ENCODE measurements at places on chromosomes 7 and 10.
A peak's percentile ranks its signal among the peaks of the same experiment; 100 is the strongest.

DNA sequence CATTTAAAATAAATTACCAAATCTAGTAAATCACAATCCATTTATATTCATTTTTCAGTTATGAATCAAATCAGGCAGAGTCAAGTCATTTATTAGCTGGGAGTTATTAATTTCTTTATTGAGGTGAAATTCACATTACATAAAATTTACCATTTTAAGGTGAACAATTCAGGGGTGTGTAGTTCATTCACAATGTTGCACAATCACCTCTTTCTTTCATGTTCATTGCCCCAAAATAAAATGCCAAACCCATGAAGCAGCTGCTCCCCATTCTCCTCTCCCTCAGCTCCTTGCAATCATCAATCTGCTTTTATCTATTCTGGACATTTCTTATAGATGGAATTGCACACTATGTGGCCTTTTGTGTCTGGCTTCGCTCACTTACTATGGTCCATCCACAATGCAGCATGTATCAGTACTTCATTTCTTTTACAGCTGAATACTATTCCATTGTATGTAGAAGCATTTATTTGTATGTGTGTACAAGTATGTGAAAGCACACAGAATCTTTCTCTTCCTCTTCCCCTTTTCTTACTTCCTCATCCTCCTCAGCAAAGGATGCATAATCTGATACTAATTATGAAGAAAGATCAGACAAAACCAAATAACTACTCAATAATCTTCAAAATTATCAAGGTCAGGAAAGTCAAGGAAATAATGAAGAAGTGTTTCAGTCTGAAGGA, 60.6 kb downstream of the LMBR1 start:
- no peak overlapping the region for H3K4me3 ChIP-seq
- no peaks in the 10 kb centered on the region for H3K27me3 ChIP-seq
- DNase-seq, result no peak
- H3K4me1 ChIP-seq, result peaks cover 33% of the 10 kb centered on the region

DNA sequence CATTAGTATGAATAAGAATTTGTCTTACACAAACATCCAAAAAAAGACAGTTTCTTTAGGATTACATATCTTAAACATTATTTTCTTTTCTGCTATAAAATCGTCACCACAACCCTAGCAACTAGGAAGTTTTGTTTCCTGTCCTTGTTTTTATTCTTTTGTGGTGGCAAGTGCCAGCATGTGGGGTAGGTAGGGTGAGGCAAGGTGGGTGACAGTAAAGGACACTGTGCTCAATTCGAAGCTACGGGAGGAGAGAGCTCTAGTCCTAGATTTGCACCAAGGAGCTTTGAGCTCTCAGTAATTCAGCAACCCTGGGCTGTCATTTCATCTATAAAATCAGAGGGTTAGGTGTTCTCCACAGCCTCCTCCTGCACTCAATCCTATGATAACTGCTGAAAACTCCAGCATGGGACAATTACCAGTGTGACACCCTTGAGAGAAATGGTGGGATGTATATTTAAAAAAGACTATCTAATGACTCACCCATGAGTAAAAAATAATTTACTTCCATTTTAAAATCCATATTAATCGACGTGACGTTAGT, 187.1 kb downstream of the FAM107B start:
- no peaks in the 10 kb centered on the region for H3K27me3 ChIP-seq
- no peak for DNase-seq
- H3K36me3 ChIP-seq, result peaks cover 33% of the 10 kb centered on the region
- H3K4me1 ChIP-seq, result peaks cover 88% of the 10 kb centered on the region
- H3K27ac ChIP-seq, result peak overlapping the region; percentile 95

GRCh38 chr7:73738220-73738611, 386 bp downstream of the ABHD11 start:
- H3K27ac ChIP-seq, result peak overlapping the region; percentile 98
- peak overlapping the region; percentile 97 for H3K4me3 ChIP-seq
- peaks cover 18% of the 10 kb centered on the region for H3K4me1 ChIP-seq

GRCh38 chr7:100510437-100511239, 26.9 kb downstream of the NYAP1 start:
- peaks cover 19% of the 10 kb centered on the region for H3K27me3 ChIP-seq
- no peaks in the 10 kb centered on the region for H3K4me1 ChIP-seq
- no peak for DNase-seq
- H3K27ac ChIP-seq, result no peak overlapping the region
- H3K36me3 ChIP-seq, result no peaks in the 10 kb centered on the region

- no peak for DNase-seq
- peaks cover 7% of the 10 kb centered on the region for H3K4me1 ChIP-seq
- H3K27ac ChIP-seq, result no peak overlapping the region
- no peak overlapping the region for H3K4me3 ChIP-seq
- peaks cover 20% of the 10 kb centered on the region for H3K27me3 ChIP-seq
Observed at GRCh38 chr10:90314718-90315117, 543.1 kb downstream of the HTR7 start.

- no peak overlapping the region for H3K27ac ChIP-seq
- peaks cover 9% of the 10 kb centered on the region for H3K27me3 ChIP-seq
- DNase-seq, result no peak
- no peak overlapping the region for H3K4me3 ChIP-seq
- H3K4me1 ChIP-seq, result peaks cover 9% of the 10 kb centered on the region
- H3K36me3 ChIP-seq, result peaks cover 3% of the 10 kb centered on the region
Observed at GRCh38 chr7:130446259-130446658, 5.4 kb upstream of the CEP41 start.

DNA sequence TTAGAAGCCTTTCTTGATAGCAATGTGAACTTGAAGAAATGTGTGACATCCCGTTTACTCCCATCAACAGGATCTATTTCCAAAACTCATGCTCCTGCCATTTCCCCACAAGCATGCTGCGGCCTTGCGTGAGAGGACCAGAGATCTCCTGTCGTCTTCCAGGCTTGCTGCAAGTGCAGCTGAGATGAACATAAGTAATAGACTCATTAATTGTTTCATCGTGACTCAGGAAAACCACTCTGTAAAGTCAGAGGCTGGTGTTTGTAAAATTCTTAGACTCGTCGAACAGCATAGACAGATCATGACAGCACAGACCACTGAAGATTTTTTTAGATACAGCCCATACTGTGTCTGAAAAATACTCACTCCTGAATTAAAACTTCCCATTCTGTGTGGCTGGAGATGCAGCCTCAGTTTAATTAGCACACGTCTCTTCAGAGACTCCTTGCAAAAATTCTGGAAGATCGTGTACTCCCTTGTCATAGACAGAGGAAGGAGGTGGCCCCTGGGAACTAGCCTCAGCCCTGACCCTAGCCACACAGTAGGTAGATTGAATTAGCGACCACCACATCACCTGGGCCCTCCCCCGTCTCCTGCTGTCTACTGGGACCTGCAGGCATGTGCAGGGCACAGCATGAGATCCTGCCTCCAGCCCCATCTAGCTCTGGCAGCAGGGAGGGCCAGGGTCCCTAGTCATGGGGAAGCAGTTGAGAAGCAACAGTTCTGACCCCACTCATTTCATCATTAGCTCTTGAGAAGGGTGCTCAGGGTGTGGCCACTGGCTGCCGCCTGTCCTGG, 226.0 kb downstream of the CELF2 start:
- H3K4me1 ChIP-seq, result peaks cover 9% of the 10 kb centered on the region
- H3K27me3 ChIP-seq, result no peaks in the 10 kb centered on the region
- no peak for DNase-seq
- H3K27ac ChIP-seq, result no peak overlapping the region
- H3K4me3 ChIP-seq, result no peak overlapping the region

DNA sequence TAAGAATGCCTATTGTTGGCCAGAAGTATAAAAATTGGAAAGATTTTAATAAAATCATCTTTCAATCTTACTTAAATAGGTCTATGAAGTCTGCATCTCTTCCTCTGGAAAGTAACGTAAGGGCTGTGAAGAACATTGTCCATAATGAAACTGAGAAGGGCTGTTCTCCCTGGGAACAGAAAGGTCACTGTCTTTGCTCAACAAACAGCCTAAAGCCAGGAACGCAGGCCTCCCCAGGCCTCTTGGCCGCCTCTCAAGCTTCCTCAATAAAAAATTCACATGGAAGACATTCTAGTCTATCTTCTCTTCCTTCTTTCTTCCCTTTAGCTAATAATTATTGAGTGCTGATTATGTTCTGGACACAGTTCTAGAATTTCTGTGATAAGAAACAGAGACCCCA, 9.1 kb upstream of the IDI2 start:
- peaks cover 12% of the 10 kb centered on the region for H3K4me1 ChIP-seq
- H3K36me3 ChIP-seq, result peaks cover 19% of the 10 kb centered on the region
- no peak overlapping the region for H3K27ac ChIP-seq
- DNase-seq, result no peak
- no peaks in the 10 kb centered on the region for H3K27me3 ChIP-seq
- no peak overlapping the region for H3K4me3 ChIP-seq

- no peak overlapping the region for H3K27ac ChIP-seq
- no peaks in the 10 kb centered on the region for H3K27me3 ChIP-seq
- peaks cover 36% of the 10 kb centered on the region for H3K4me1 ChIP-seq
- no peak overlapping the region for H3K4me3 ChIP-seq
Observed at GRCh38 chr7:77430927-77431326, 14.8 kb upstream of the GSAP start.

GRCh38 chr10:114329634-114330365, 74.5 kb downstream of the AFAP1L2 start:
- no peaks in the 10 kb centered on the region for H3K27me3 ChIP-seq
- no peak for DNase-seq
- no peak overlapping the region for H3K27ac ChIP-seq
- no peaks in the 10 kb centered on the region for H3K36me3 ChIP-seq
- H3K4me3 ChIP-seq, result no peak overlapping the region

GRCh38 chr10:86311906-86312305, 54.7 kb downstream of the GRID1 start:
- no peak for DNase-seq
- no peak overlapping the region for H3K27ac ChIP-seq
- H3K4me1 ChIP-seq, result no peaks in the 10 kb centered on the region
- no peaks in the 10 kb centered on the region for H3K36me3 ChIP-seq
- H3K27me3 ChIP-seq, result peaks cover 35% of the 10 kb centered on the region

DNA sequence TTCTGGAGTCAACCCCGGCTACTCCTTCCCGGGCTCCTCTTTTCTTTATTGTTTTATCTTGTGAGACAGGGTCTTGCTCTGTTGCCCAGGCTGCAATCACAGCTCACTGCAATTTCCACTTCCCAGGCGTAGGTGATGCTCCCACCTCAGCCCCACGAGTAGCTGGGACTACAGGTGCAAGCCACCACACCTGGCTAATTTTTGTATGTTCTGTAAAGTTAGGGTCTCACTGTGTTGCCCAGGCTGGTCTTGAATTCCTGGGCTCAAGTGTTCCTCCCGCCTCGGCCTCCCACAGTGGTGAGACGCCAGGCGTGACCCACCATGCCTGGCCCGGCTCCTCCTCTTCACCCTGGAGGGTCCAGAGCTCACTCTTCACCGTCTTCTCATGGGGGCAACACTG, 15.3 kb upstream of the PDGFA start:
- H3K4me3 ChIP-seq, result no peak overlapping the region
- DNase-seq, result no peak
- H3K27me3 ChIP-seq, result peaks cover 14% of the 10 kb centered on the region
- H3K27ac ChIP-seq, result no peak overlapping the region
- peaks cover 18% of the 10 kb centered on the region for H3K4me1 ChIP-seq
- peaks cover 1% of the 10 kb centered on the region for H3K36me3 ChIP-seq

GRCh38 chr7:77254429-77254828, 54.8 kb upstream of the FGL2 start:
- H3K4me3 ChIP-seq, result no peak overlapping the region
- no peaks in the 10 kb centered on the region for H3K36me3 ChIP-seq
- no peaks in the 10 kb centered on the region for H3K4me1 ChIP-seq
- DNase-seq, result no peak
- H3K27ac ChIP-seq, result no peak overlapping the region

GRCh38 chr7:93620057-93620456, 45.5 kb upstream of the CALCR start:
- H3K27ac ChIP-seq, result no peak overlapping the region
- DNase-seq, result no peak
- no peaks in the 10 kb centered on the region for H3K27me3 ChIP-seq
- no peaks in the 10 kb centered on the region for H3K4me1 ChIP-seq
- no peaks in the 10 kb centered on the region for H3K36me3 ChIP-seq
- H3K4me3 ChIP-seq, result no peak overlapping the region

- no peak for DNase-seq
- H3K4me1 ChIP-seq, result peaks cover 51% of the 10 kb centered on the region
- no peaks in the 10 kb centered on the region for H3K27me3 ChIP-seq
- H3K36me3 ChIP-seq, result peaks cover 24% of the 10 kb centered on the region
Observed at GRCh38 chr7:155762655-155763054, 49.6 kb downstream of the SHH start.

GRCh38 chr7:94003446-94004023, 620 bp downstream of the BET1 start:
- H3K4me1 ChIP-seq, result peaks cover 19% of the 10 kb centered on the region
- peak overlapping the region; percentile 98 for H3K4me3 ChIP-seq
- no peaks in the 10 kb centered on the region for H3K27me3 ChIP-seq

DNA sequence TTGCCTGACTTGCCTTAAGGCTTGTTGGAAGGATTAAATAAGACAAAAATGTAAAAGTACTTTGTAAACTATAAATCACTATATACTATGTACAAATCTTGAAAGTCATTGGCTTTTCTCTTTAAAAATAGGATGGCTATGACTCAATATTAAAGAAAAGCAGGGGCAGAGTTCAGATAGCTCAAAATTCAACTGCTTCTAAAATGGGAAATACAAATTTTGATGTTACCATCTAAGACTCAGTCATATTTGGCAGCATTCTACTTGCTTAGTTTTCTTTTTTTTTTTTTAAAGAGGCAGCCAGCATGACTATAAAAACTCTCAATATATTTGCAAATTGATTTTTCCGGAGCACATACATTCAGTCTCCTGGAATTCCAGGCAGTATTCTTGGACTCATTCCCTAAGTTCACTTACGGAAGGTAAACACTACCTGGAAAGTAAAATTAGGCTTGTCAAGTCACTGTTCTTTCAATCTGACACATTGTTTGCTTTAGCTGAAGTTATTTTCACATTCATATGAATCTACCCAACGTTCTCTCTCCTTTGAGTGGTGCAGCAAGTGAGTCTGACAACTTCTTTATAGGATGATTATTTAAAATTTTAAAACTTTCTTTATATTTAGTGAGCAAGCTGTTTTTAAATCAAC, 133.8 kb upstream of the CCDC6 start:
- no peaks in the 10 kb centered on the region for H3K4me1 ChIP-seq
- H3K4me3 ChIP-seq, result no peak overlapping the region
- H3K36me3 ChIP-seq, result no peaks in the 10 kb centered on the region
- DNase-seq, result no peak

DNA sequence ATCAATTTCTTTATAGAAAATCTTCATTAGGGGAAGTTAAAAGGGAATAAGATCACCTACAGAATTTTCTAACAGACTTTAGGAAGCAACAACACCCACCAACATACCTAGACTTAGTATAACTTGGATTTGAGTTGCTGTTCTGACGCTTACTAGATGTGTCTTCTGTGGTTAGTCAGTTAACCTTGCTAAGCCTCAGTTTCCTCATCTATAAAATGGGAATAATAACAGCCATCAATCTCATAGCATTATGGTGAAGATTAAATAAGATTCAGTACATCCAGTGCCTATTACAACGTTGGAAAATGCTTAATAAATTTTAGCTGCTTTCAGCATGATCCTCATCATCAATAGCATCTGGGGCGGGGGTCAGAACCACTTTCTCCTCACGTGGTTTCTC, 106.2 kb downstream of the SORBS1 start:
- H3K4me3 ChIP-seq, result no peak overlapping the region
- no peaks in the 10 kb centered on the region for H3K4me1 ChIP-seq
- H3K27me3 ChIP-seq, result peaks cover 24% of the 10 kb centered on the region
- no peaks in the 10 kb centered on the region for H3K36me3 ChIP-seq
- no peak overlapping the region for H3K27ac ChIP-seq

GRCh38 chr7:45384499-45384898, 189.7 kb upstream of the ADCY1 start:
- no peak for DNase-seq
- no peaks in the 10 kb centered on the region for H3K4me1 ChIP-seq
